ENCODE measurements at places on chromosomes 4 and X.
A peak's percentile ranks its signal among the peaks of the same experiment; 100 is the strongest.

- DNase-seq, result no peak
Measured at GRCh38 chr4:179145746-179146525, 1703.7 kb upstream of the AGA start.

DNA sequence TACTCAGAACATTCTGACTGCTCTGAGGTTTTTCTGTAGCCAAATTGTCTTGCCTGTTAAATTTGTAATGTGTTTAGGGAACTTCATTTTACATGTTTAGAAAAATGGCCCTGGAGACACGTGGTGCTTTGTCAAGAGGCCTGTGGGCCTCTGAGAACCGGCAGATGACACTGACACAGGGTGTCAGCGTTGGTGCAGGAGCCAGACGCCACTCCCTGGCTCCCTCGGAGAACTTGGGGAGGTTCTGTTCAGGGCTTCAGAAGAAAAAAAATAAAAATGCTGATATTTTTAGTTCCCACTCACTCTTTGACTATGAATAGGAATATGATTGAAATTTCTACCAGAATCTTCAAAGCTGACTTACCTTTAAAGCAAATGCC is 190.9 kb upstream of the GATB start:
- no peak for DNase-seq

DNA sequence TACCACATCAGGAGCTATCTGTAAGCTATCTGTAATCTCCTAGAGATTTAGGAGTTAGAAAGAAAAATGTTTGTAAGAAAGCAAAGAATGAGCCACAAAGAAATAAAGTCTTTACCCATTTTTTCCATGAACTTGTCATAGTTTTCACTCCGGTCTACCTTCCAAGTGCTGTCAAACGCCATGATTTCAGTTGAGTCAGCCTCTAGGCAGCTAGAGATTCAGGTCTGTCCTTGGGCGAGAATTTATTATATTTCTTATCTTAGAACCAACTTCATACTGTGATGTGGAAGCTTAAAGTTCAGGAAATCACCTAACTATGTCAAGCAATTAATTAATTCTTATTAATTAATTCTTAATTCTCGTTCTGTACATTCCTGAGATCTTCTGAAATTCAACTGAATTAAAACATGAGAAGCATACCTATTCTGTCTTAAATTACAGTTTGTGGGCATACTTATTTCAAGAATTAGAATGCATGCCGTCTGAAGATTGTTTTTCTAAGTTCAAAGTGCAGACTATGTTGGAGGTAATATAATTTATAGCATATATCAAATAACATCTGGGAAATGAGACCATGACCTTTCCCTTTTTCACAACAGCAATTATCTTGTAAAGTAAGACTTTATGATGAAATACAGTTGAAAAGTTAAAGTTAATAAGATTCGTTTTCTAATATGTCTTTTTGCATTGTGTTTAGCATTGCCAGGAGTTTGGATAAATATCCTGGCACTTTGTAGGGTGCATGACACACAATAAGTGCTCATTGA is at the start of gene FABP2:
FABP2 (minus strand) TSS at position 218 of the 767 bp plus-strand sequence; CDS start at position 182, 36 bp downstream.
- DNase-seq, result no peak

- DNase-seq, result no peak
Measured at GRCh38 chrX:13805241-13805640, 11.7 kb downstream of the GPM6B start.

- DNase-seq, result no peak
Measured at GRCh38 chr4:24965627-24966026, 52.8 kb upstream of the CCDC149 start.

DNA sequence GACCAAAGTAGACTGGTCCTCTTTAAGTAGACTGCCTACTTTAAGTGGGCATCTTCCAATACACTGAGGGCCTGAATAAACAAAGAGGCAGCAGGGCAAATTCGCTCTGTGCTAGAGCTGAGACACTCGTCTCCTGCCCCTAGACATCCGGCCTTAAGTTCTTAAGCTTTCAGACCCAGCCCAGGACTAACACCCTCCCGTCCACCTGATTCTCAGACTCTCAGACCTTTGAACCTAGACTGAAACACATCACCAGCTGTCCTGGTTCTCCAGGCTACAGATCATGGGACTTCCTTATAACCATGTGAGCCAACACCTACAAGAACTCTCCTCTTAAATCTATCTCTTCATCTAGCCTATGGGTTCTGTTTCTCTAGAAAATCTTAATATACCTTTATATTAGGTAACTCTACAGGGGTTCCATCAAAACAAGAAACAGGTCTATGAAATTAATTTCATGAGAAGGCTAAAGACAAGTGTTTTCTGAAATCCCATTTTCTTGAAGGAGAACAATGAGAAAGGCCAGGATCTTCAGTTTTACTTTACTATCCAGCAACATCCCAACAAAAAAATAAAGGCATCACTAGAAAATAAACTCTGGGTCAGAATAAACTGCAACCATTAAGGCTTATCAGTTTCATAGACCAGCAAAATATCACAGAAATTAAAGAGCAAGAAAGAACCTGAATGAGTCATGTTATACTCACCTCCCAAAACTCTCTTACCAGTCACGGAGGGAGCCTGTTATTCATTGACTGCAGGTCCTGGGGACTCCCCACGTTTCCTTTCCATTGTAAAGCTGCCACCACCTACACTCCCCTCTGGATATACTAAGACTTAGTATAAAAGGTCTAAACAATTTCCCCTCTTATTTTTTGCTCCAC is 14.8 kb downstream of the ADGRA3 start:
- DNase-seq, result no peak

- peak; percentile 80 for DNase-seq
Measured at GRCh38 chr4:184648313-184649025, 778 bp downstream of the CASP3 start.

DNA sequence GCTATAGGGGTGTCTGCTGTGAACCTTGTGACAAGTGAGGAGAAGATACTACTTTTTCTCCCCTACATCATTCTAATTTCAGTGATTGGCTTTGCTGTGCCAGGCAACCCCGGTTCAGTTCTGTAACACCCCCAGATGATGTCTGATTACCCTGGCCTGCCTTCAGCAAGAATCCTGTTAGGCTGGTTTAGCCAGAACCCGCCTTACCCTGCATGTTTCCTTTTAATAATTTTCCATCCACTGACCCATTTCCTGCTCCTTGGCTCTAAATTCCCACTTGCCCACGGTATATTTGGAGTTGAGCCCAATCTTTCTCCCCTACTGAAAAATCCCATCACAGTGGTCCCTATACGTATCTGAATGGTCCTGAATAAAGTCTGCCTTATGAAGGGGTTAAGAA is 46.5 kb upstream of the HPSE start:
- DNase-seq, result no peak

- DNase-seq, result no peak
Measured at GRCh38 chr4:155539746-155540145, 126.9 kb upstream of the GUCY1A1 start.

DNA sequence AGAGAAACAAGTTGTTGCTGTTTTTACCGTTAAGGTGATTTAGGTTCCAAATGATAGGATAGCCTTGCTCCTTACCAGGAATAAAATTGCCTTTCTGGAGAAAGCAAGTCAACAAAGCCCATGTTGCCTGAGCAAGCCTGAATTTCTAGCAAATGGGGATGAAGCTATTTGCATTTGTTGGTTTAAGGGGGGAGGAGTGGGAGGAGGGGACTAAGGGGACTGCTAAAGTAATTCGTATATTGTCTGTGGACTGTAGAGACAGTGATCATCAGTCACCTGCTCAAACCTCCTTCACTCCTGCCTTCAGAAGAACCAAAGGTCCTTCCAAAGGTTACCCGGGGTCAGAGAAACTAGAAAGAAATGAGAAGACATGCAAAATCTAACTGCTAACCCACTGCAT is 65.8 kb downstream of the SCML2 start:
- no peak for DNase-seq

- no peak for DNase-seq
Measured at GRCh38 chrX:37830371-37830770, 17.0 kb downstream of the DYNLT3 start.

DNA sequence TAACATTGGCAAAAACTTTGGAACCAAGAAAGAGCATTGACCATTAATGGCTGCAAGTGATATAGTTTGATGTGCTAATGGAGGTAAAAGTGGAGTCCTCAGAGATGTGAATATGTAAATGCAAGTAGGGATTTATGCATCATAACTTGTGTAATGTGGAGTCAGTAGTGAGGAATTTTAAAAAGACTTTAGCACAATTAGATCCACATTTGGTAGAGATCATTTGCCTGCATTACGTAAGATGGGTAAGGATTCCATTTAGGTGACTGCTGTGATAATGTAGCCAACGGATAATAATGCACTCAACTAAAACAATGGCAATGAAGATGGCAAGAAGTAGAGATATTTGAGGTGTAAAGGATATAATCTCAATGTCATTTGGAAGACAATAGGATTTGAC is 1128.4 kb downstream of the ADGRL3 start:
- no peak for DNase-seq

- DNase-seq, result no peak
Measured at GRCh38 chr4:145414841-145415240, 66.8 kb upstream of the SMAD1 start.

DNA sequence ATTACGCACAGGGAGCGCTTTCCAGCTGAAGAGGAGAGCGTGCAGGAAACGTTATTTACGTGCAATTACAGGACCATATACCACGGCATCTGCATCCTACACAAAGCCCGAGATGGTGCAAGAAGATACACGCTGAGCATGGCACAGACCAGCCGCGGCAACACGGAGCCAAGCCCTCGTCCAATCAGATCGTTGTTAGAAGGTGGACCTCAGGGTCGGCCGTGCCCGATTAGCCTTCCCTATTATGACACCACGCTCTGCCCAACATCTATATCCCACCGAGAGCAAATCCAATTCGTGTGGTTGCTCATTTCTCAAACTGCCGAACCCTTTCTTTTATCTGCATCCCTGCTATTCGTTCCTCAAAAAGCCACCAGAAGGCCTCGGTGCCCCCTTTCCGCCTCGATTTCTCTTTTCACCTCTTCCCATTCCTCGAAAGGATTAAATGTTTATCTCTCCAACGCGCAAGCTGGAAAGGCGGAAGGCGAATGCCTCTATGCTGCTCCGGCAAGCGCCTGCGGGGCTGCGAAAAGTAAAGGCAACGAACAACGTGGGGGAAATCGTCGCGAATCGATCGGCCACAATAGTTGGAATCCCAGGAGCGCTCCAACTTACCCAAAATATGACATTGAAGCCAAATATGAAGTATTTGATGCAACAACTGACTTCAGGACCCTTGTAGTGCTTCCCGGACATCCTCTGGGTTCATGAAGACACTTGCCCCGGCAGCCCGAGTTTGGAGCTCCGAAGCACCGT is 702 bp downstream of the TSPAN5 start:
- DNase-seq, result peak; percentile 89

- DNase-seq, result peak; percentile 38
Measured at GRCh38 chrX:117972711-117973109, 143.9 kb downstream of the KLHL13 start.

DNA sequence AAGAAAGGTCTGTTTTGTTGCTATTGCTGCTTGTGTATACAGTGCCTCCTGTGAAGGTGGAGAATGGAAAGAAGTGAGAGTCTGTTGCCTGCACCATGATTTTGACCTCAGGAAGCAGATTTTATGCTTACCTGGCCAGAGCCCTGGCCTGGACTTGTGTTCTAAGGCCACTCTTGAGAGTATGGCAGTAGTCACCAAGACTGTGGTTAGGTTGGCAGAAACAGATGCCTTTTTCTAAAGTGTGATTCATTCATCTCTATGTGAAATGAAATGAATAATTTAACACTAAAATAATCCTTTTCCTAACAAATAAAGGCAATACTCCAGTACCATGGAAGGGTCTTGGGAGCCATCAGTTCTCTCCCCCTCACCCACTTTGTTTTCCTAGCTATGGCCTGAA is 161.8 kb downstream of the DCLK2 start:
- DNase-seq, result no peak

DNA sequence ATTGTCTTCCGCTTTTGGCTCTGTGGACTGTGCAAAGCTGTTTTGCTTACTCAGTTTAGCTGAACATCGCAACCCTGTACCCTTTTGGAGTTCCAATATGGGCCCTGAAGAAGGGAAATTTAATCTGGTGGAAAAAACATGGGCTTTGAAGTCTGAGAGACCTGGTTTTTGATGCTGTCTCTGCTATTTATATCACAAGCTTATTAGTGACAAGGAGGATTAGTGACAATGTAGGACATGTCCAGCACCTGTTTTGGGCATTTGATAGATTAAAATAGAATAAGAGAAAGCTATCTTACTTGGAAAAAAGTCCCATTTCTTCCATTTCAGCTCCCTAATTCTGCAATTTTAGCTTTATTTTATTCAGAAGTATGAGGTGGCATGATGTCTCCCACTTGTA is 417.3 kb downstream of the SPRY1 start:
- DNase-seq, result no peak

DNA sequence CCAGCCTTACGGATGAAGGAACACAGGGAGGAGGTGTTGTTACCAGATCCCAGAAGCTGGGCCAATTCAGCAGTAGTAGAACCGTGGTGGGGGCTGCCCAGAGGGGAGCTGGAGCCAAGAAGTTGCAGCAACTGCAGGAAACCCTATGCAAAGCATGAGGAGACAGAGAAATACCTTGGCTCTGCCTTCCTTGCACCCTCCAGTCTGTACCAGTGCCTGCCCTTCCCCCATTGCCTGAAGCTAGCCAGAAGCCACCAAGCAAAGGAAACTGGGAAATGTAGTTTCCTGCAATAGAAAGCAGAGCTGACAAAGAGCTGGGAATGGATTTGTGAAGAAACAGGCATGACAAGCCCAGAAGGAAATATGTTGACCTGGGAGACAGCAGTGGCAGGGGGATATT is 108.7 kb upstream of the FUNDC1 start:
- peak; percentile 10 for DNase-seq

DNA sequence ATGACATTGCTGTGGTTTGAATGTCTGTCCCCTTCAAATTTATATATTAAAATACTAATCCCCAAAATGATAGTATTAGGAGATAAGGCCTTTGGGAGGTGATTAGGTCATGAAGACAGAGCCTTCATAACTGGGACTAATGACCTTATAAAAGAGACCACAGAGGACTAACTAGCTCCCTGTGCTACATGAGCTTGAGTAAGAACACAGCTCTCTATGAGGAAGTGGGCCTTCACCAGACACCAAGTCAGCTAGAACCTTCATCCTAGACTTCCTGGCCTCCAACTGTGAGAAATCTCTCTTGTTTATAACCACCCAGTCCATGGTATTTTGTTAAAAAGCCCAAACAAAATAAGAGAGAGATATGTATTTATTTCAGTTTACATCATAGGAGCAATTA is 242.2 kb upstream of the CTSO start:
- no peak for DNase-seq

DNA sequence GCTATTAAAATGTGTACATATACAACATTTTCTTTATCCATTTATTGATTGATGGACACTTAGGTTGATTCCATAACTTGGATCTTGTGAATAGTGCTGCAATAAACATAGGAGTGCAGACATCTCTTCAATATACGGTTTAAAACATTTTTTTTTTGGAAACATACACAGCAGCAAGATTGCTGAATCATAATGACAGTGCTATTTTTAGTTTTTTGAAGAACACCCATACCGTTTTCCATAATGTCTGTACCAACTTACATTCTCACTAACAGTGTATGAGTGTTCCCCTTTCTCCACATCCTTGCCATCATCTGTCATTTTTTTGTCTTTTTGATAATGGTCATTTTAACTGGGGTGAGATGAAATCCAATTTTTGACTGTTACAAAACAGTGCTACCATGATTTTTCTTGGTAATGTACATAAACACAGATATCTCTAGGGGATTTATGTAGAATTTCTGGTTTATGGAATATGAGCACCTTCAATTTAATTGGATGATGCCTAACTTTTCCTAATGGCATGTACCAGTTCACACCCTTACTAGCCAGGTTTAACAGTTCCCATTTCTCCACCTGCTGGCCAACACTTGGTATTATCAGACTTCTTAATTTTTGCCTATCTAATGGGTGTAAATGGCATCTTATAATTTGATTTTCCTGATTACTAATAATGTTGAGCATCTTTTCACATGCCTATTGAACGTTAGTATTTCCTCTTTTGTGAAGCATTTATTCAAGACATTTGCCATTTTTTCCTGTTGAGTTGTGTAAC is 21.0 kb upstream of the TMSB15B start:
- no peak for DNase-seq
